ENCODE measurements at places on chromosomes 4 and X. TPM values are rescaled to one million over a fixed set of nuclear protein-coding genes. Genes with fewer than 3 reads are reported as not detected.
A peak's percentile ranks its signal among the peaks of the same experiment; 100 is the strongest.

GRCh38 chrX:9464435-9465371, at the start of gene TBL1X:
TSS of gene TBL1X (plus strand) at chrX:9465058. CDS start at chrX:9653587, 188,529 bp downstream.
- peak; percentile 19 for DNase-seq

- no peak for DNase-seq
Observed at GRCh38 chr4:118761397-118762016, 74.4 kb downstream of the SEC24D start.

DNA sequence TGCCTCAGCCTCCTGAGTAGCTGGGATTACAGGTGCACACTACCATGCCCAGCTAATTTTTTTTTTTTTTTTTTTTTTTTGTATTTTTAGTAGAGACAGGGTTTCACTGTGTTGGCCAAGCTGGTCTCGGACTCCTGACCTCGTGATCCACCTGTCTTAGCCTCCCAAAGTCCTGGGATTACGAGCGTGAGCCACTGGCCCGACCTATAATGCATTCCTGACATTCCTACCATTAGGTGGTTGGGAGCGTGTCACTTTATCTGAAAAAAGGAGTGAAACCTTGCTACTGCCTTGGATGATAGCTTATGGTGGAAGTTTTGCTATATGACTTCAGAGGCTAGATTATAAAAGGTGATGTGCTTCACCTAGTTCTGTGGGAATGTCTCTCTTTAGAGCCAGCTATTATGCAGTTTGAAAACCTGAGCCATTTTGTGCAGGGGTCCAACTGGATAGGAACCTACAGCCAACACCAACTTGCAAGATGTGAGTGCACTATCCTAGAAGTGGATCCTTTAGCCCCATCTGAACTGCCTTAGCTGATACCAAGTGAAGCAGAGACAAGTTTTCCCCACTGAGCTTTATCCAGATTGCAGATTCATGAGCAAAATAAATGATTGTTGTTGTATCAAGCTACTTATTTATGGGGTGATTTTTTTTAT, 29.8 kb upstream of the EMCN start:
- no peak for DNase-seq

GRCh38 chr4:159368320-159368719, 265.4 kb downstream of the RAPGEF2 start:
- no peak for DNase-seq

DNA sequence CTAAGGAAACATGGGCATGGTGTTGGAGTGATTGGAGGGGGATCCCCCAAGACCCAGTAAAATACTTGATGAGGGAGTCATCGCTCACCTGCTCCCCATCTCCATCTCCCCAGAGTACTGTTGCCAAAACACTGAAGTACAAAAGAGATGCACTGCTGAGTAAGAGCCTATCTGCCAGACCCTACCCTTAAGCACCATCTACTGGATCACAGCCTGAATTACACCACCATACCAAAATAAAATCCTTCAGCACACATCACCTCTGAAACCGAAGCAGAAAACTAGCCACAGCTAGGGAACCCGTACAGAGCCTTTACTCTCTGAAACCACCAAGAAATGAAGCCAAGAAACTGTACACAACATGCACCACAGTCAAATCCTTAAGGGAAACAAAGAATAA, 466.3 kb upstream of the ACTRT1 start:
- DNase-seq = peak; percentile 1

DNA sequence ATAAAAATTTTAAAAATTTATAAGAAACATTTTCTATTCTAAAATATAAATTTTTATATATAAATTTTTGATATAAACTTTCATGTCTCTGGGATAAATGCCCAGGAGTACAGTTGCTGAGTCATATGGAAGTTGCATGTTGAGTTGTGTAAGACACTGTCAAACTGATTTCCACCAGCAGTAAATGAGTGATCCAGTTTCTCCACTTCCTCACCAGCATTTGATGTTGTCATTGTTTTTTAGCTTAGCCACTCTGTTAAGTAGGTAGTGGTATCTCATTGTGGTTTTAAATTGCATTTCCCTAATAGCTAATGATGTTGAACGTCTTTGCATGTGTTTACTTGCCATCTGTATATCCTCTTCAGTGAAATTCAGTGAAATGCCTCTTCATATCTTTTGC, 66.5 kb downstream of the MAMLD1 start:
- peak; percentile 86 for DNase-seq

GRCh38 chrX:136736690-136737089, 44.0 kb downstream of the ARHGEF6 start:
- no peak for DNase-seq

GRCh38 chrX:97132664-97133415, 249.1 kb downstream of the RPA4 start:
- DNase-seq = no peak

DNA sequence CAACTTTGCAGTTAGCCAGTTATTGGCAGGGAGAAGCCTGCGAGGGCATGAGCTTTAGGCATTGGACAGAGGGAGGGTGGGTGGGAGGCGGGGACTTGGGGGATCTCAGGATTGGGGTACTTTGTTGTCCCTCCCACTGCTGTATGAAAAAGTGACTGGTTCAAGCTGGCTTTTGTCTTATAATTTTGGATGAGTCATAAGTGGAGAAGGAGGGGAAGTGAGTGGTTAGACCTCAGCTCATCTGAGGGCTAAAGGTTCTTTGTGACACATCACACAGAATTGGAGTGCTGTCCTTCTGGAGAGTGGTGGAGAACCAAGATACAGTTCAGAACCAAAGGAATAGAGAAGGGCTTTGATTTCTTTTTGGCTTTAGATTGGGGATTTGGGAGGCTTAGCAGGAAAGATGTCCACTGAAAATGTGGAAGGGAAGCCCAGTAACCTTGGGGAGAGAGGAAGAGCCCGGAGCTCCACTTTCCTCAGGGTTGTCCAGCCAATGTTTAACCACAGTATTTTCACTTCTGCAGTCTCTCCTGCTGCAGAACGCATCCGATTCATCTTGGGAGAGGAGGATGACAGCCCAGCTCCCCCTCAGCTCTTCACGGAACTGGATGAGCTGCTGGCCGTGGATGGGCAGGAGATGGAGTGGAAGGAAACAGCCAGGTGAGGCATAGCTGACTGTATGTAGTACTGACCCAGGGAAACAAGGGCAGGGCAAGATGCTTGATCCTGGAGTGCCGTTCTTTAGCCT, at the start of gene SLC4A4:
TSS of gene SLC4A4 (plus strand) at position 175 of the 748 bp plus-strand sequence.
- DNase-seq = peak; percentile 91

DNA sequence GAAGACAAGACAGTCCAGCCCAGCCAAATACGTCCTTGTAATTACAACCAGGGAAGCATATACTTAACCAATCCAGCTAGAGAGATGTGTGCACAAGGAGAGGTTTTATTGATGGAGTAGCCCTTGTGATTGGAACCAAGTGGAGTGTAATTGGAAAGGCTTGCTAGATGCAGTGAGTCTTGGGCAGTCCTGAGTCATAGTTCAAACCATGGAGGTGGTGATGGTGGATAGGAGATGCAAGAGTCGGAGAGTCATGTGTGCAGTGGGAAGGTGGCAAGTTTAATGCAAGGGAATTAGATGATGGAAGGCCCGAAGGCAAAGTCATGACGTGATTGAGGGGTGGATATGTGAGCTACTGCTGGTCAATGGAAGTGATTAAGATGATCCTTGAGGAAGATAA, 63.7 kb downstream of the PHEX start:
- DNase-seq = no peak

GRCh38 chrX:66043584-66043983, 3.7 kb upstream of the VSIG4 start:
- no peak for DNase-seq

GRCh38 chrX:20056704-20057103, 60.0 kb downstream of the MAP7D2 start:
- peak; percentile 41 for DNase-seq

- no peak for DNase-seq
Observed at GRCh38 chrX:15107367-15107988, 162.4 kb downstream of the ASB9 start.

DNA sequence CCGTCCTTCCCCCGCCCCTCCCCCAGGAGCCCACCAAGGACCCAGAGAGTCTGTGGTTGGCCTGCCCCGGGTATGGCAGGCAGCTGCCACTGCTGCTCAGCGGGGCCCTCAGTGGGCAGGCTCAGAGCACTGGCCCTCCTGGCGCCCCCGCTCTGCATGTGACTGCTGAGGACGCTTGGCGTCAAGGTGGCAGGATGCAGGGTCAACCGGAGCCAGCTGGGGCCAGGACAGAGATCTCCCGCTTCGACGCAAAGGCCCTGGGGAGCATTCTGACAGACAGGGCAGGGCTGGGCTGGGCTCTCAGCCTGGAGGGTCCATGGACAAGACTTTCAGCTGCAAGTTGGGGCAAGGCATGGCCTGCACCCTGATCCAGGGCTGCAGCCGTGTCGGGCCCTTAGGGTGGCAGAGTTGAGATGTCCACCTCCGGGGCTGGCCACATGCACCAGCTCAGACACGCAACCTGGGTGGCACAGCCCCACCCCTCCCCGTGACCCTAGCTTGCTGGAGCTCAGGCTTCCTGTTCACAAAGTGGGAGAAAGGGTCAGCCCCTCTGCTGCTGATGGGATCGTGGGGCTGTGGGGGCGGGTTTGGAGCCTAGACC, 30.3 kb downstream of the LRPAP1 start:
- DNase-seq = no peak

The SMR3B gene
- not detected for total RNA-seq

The RPS6KA6 gene
- total RNA-seq = 6.8 TPM

The XG gene
- under 0.01 TPM for total RNA-seq

The IL15 gene
- 5.8 TPM for total RNA-seq

The ARHGAP24 gene
- total RNA-seq = 24.0 TPM

The DRP2 gene
- total RNA-seq = 6.9 TPM

The PABPC1L2A gene
- total RNA-seq = not detected

The MFAP3L gene
- total RNA-seq = 0.36 TPM

The NOA1 gene
- total RNA-seq = 9.7 TPM

Data from IMR-90 (cell line).